ENCODE measurements at places on chromosomes 6 and 20.

DNA sequence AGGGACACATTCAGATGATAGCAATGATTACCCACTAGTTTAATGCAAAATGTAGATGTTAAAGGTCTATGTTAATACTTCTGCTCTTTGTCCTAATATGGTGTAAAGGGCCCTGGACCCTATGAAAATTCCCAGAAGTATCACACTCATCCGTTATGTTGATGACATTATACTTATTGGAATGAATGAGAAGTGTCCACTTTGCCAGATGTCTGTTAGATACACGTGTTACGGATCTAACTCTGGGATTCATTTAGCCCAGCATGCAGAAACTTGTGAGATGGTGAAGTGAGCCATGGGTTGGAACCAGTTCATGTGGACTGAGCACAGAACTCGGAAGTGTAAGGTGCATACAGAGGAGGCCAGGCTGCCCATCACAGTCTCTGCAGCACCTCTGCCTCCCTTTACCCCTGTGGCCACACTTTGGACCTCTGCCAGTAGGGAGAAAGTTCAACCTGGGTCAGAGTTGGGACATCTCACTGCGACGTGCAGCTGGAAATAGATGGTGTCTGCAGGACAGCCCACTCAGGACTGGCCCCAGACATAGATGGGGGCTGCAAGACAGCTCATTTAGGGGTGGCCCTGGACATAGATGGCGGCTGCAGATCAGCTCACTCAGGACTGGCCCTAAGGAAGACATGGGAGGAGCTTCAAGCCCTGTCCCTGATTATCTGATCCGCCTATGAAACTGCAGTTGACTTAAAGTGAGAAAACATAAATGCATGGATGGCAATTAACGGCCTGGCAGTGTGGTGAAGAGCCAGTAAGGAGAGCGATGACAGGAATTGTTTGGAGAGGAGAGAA lies 71.2 kb upstream of the THBS2 start:
- DNase-seq, result no peak

DNA sequence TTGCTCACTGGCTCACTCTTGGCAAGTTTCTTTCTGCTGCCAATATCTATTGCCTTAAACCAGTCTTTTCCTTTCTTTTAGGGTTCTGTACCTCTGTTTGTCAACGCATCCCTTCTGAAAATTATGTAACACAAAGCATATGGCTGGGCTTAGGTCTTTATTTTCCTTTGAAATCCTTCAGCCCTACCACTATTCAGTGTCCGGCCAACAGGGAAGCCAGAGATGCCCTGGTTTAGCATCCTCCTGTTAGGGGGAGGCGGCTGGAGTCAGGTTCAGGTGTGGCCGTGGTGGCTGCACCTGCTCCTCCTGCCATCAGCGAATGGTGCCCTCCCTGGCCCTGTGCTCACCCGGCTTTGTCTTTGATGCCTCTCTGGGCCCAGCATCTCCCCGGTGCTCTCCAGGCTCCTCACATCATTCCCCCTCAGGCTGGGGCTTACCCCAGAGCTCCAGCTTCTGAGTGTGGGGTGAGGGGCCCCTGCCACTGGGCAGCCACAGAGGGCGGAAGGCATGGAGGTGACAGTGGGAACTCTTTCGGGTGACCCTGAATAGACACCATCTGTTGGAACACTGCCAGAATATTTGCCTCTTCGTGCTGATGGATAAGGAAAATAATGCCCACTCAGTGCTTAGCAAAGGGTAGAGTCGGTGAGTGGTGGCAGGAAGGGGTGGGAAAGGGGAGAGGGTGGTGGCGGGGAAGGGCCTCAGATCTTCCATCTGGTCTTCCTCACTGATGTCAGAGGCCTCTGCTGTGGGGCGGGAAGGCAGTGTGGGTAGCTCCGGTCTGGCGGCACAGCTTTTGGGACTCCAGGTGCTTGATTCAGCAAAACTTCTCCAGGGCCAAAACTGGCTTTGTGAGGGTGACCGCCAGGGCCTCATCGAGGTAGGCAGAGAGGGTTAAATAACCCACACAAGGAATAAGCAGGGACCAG lies 97.2 kb downstream of the DACT2 start:
- no peak for DNase-seq

DNA sequence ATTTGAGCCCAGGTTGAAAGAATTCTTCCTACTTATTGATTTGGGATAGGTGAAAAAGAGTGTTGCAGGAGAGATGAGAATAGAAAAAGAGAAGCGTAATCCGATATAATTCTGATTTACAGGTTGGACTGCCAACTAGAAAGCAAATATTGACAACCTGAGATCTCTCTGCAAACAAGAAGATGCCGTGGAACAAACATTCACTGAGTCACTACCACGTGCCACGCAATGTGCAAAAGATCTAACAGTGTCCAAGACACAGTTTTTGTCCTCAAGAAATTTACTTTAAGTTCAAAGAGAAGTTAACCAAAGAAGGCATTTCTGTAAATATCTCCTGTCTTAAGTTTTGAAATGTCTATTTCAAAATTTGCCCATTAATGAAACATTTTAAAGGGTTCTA lies 578.0 kb upstream of the ARID1B start:
- no peak for DNase-seq

DNA sequence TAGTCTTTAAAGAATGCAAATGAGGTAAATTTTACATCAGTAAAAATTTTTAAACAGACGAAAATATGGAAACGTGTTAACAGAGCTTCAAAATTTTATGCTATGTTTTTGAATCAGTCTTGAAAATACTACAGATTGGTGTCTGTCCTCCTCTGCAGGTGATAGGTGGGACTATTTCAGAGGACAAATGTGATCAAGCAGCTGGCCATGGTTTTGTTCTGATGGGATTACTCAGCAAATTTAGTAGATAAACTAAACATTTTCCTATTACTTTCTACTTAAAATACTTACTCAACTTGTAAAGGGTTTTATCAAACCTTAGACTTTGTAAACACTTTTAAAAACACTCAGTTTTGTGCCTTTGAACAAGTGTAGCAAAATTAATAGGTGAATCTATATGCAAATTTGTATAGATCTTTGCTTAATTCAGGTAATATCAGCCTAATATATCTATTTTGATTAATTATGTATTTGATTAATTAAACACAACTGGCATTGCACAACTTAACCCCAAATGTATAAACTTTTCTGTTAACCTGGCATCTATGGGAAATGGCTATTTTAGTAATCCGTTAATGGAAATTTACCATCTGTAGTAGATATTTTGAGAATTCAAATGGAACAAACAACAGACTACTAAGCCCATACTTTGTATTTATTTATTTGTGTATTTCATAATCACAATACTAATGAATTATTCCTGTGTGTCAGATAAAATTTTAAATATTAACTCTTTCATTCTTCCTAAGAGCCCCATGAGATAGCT lies 22.5 kb downstream of the ADGRB3 start:
- DNase-seq, result no peak

DNA sequence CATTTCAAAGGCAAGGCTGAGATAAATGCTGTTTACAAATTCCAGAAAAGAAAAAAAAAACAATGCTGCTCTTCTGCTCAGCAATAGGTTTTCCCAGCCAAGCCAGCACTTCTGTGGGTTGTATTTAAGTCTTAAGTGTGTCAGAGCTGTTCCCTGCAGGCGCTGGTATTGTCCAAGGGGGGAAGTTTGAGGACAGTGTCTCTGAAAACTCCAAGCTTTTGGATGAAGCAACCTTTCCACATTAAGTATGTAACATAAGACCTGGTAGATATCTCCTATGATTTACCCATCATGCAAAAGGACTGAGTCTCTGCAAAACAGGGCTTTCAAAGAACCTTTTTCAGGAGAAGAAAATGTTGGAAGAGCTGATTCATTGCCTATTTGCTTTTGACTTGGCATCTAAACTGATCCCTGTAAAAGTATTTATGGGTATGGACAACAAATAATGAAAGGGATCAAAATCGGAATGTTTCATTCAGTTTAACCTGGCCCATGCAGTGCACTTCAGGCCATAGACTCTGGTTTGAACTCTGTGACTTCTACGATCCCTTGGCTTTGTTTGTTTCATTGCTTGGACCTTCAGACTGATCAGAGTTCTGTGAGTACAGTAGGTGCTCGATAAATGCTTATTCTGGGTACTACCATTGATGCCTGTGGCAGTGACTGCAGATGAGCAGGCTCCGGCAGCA lies 16.1 kb upstream of the PLG start:
- DNase-seq, result no peak

- no peak for DNase-seq
Observed at GRCh38 chr6:140433072-140433471, 1058.6 kb upstream of the CITED2 start.

- no peak for DNase-seq
Observed at GRCh38 chr20:12847872-12848271, 160.9 kb upstream of the SPTLC3 start.

DNA sequence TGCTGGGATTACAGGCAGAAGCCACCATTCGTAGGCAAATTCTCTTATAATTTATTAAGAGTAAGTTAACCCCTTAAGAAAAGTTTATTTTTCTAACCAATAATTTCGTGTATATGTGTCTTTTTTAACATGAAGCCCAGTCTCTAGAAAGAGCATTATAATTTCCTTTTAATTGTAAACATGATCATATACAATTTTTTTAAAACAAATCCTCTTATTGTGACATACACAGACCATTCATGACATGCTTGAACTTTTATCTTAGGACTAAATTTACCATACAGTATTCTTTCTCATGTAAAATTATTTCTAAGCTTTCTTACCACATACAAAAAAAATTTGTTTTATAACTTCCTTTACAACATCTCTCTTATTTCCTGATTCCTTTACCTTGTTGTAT lies 6.7 kb downstream of the ACOT13 start:
- no peak for DNase-seq

GRCh38 chr6:1091900-1092299 lies 220.0 kb upstream of the FOXQ1 start:
- no peak for DNase-seq

- no peak for DNase-seq
Observed at GRCh38 chr6:133376743-133377142, 135.6 kb downstream of the EYA4 start.

DNA sequence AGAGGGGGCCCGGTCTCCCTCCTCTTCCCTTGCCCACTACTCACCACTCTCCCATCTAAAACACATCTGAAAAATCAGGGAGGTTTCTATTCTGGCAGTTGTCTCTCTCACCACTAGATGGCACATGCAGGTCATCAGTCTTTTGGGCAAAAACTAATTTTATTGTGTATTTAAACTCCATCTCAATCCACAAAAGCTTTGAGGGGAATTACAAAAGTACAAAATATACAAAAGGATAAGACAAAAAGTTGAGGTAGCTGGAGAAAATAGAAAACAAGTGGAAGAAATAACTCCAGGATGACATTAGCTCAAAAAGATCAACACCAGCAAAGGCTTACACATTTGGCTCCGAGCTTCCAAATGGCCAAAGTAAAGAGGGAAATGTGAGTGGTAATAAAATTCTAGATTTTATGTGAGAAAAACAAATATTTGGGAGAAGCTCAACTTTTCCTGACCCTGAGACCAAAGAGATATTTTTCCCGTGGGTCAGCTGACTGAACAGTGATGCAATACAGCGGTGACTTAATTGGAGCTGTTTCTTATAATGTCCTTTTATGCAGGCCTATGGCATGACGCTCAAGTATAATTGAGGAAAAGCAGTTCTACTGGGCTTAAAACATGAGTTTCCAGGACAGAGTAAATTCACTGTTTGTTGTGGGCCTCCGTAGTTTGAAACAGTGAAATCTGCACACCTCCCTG lies 79.8 kb upstream of the CHD6 start:
- no peak for DNase-seq

DNA sequence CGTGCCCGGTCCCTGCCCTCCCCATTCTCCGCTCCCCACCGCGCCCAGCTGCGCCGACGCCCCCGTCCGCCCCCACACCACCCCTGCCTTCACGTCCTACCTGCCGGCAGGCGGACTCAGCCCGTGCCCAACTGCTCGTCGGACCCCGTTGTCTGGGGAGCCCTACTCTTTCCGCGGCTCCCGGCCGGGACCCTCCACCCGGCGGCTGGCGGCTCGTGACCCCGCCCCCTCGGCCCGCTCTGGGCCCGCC lies at the start of gene SERAC1:
SERAC1 (minus strand) TSS at position 223 of the 250 bp plus-strand sequence. CDS start 9,899 bp downstream, outside the sequence.
- no peak for DNase-seq

GRCh38 chr6:53894091-53894490 lies 99.3 kb downstream of the LRRC1 start:
- DNase-seq, result no peak

DNA sequence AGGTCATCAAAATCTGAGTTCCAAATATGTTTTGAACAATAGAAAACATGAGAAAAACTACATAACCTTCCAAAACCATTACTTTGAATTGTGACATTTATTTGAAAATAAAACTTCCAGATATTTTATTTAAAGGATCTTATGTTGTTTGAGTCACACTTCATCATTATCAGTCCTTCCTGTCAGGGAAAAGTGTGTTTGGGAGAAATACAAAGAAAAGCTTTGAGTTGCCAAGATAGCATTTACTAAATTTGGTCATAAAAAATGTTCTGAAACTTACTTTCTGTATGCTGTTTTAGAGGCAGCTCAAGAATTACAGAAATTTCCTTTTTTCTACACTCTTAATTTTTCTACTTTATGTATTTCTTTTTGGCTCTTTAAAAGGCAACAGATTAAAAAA lies 208.2 kb upstream of the RIN2 start:
- no peak for DNase-seq

GRCh38 chr20:36384022-36384619 lies 78.0 kb downstream of the DLGAP4 start:
- no peak for DNase-seq

DNA sequence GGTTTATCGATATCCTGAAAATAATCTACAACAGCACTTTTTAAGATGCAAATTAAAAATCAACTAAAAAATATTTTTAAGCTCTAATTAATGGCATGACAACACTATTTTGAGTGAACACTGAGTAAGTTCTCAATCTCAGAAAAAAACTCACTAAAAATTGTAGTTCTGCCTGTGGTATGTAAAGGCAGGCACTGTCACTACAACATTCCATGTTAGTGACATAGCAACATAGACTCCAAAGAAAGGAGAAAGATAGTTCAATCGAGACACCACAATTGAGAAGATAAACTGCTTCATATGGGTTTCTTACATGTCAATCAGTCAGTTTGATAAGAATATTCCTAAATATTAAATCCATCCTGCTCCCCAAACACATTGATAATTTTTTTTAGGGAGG lies 38.0 kb downstream of the COL12A1 start:
- no peak for DNase-seq

DNA sequence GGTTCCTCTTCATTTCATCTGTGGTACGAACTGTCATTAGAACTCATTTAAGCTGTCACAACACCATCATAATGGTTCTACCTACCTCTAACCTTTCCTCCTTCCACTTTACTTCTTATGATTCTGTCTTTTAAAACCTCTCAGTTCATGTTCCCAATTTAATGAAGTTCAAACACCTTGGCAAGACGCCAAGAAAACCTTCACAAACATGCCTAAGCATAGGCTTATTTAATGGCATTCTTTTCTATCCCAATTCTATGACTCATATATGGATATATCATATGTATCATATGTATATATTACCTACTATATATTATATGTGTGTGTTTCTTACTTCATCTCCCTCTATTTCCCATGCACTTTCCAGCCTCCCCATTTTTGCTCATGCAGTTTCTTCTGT lies 283.4 kb upstream of the TBX18 start:
- DNase-seq, result no peak

GRCh38 chr20:48740712-48741111 lies 87.1 kb downstream of the PREX1 start:
- no peak for DNase-seq
